ENCODE measurements at places on chromosomes 5 and 9. TPM values are rescaled to one million over a fixed set of nuclear protein-coding genes. Genes with fewer than 3 reads are reported as not detected.
A peak's percentile ranks its signal among the peaks of the same experiment; 100 is the strongest.

DNA sequence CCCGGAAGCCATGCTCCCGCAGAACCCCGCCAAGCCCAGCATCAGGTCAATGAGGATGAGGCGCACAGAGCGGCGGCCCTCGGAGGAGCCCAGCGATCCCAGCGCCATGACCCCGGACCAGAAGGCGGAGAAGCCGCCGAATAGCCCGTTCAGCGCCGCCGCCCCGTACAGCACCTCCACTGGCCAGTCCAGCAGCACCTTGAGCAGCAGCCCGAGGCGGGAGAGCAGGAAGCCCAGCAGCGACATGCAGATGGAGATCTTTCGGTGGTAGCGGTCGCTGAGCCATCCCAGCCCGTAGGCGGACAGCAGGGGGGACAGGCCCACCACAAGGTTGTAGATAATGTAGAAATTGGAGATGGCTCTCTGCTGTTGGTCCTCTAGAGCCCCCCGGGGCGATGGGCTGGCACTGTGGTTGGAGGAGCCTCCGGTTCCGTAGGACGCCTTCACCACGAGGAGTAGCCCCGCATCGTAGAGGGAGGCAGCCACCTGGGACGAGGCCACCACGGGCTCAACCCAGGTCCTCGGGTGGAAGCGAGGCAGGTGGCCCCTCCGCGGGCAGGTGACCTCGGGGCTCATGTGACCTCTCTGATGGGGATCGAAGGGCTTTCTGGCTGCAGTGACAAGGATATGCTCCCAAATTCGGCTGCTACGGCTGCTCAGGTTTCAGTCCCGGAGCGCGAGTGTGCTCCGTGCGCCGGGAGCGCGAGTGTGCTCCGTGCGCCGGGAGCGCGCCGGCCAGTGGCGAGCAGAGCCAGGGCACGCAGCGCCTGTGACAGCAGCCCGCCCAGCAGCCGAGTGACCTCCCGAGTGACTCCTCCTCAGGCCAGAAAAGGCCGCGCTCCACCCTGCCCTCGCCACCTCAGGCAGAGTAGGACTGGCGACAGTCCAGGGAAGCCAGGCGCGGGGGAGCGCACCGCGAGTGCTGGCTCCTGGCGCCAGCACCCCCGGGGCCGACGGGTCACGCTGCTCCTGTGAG is at the start of gene SLC46A2:
Gene SLC46A2, minus strand, starts transcription at position 771 of the 976 bp plus-strand sequence. Its CDS starts 195 bp downstream, at position 576.
- DNase-seq: no peak

DNA sequence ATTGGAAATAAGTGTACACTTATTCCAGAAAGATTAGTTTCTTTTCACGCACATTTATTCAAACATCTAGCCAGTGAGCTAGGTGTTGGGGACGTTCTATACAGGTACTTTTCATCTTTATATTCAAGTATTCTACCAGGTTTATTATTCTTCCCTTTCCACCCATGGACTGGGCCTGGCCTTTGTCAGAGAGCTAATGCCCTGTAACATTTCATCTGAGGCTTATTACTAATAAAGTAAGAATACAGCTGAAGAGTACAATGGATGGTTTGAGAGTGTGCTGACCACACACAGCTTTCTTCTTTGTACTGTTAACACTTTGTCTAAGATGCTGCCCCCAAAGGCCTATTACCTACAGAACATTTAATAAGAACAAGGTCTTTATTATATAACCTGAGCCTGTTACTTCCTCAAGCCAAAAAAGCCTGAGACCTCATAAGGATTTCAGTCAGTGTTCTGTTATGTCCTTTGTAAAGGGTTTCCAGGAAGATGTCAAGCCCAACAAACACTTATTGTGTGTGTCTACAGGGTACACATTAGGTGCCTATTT is 93.5 kb downstream of the ZNF608 start:
- no peak for DNase-seq

GRCh38 chr9:126709241-126709640 is 95.5 kb downstream of the LMX1B start:
- DNase-seq: no peak

GRCh38 chr9:2923766-2924379 is 80.0 kb upstream of the PUM3 start:
- no peak for DNase-seq

KCNMB1 gene
- polyA plus RNA-seq: not detected

- no peak for DNase-seq
Observed at GRCh38 chr5:61263072-61263471, 69.0 kb upstream of the ZSWIM6 start.

GRCh38 chr5:75536147-75536546 is 24.5 kb downstream of the POLK start:
- DNase-seq: no peak

VCP gene
- 206 TPM for polyA plus RNA-seq

TLR4 gene
- polyA plus RNA-seq: not detected

GRCh38 chr9:37953775-37954437 is 50.0 kb upstream of the SLC25A51 start:
- no peak for DNase-seq

TTC16 gene
- polyA plus RNA-seq: 1.8 TPM

TMEM252 gene
- polyA plus RNA-seq: not detected

- no peak for DNase-seq
Observed at GRCh38 chr9:78782858-78783257, 485.9 kb downstream of the PSAT1 start.

- DNase-seq: no peak
Observed at GRCh38 chr5:59537961-59538749, 355.4 kb downstream of the PDE4D start.

SEC24A gene
- 7.5 TPM for polyA plus RNA-seq

- DNase-seq: no peak
Observed at GRCh38 chr5:27491047-27491446, 452.7 kb upstream of the CDH9 start.

LECT2 gene
- not detected for polyA plus RNA-seq

FLT4 gene
- polyA plus RNA-seq: 1.2 TPM

CKS2 gene
- polyA plus RNA-seq: 35.4 TPM

GRHPR gene
- 69.2 TPM for polyA plus RNA-seq

TNFSF8 gene
- 84.8 TPM for polyA plus RNA-seq

GRCh38 chr9:33466565-33467495 is 6.9 kb downstream of the NOL6 start:
- peak; percentile 61 for DNase-seq

IZUMO3 gene
- polyA plus RNA-seq: not detected

HSPA5 gene
- polyA plus RNA-seq: 194 TPM

- no peak for DNase-seq
Observed at GRCh38 chr9:82117026-82117811, 128.6 kb downstream of the SPATA31D1 start.

DNA sequence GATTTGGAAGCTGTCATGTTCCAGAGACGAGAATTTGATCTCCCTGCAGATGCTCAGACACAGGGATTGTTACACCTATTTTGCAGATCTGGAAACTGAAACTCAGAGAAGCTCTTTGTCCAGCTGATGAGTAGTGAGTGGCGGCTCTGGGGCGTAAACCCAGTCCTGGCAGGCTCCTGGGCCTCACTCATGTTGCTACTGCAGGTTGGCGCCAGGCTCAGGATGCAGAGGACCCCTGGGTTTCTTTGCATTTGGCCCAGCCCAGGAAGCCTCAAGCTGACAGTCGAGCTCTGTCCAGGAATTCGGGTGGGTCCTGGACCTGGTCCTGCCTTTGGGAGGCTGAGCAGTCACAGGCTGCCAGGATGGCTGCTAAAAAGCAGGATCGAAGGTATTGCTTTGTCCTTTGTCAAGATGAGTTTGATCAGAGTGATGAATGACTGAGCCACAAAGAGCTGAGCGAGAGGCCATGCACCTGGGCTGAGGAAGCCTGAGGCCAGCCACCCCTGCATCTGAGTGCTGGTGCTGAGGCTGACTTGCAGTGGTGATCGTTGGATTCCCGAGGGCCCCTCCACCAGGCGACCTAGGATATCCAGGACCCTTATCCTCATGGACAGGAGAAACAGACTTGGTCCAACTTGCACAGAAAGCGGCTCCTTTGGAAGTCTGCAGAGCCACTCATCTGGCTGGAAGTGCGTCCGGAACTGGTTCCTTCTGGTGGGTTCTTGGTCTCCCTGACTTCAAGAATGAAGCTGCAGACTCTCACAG is 8.3 kb upstream of the RNF130 start:
- no peak for DNase-seq

DNA sequence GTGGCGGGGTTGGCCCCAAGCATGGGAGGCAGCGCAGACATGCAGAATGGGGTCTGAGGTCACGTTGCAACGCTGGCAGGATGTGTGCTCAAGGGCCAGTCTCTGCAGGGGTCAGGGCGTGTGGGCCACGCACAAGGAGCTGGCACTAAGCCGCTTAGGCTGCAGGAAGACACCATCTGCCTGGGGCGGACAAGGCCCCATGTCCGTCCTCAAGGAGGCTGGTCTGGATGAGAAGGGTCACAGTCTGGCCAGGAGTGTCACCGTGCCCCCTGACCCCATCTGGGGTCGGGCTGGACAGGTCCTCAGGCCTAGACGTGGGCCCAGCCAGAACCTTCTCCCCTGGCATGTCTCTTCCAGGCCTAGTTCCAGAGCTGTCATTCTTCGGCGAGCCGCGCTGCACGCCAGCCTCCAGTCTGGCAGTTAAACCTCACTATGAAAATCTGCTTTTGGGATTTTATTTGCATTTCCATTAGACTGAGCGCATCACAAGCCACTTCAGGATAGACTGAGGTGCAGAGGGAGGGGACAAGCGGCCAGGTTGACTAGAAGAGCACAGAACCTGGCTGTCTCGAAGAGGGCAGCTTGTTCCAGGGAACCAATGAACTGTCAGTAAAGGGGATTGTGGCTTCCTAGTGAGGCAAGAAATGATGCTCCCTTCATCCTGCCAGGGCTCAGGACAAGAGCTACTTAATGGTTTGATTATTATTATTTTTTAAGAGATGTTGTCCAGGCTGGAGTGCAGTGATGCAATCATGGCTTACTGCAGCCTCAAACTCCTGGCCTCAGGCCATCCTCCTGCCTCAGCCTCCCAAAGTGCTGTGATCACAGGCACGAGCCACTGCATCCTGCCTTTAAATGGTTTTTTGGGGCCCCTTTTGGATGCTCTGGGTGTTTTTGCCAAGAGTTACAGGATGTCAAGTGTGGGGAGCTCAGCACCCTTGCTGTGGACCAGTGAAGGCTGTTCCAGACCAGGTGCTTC is 4.3 kb downstream of the BRD3OS start:
- DNase-seq: no peak

GRCh38 chr5:139389701-139390638 is at the start of gene MZB1:
Gene MZB1 (minus strand): TSS chr5:139389913. CDS start chr5:139389856, 57 bp downstream.
- peak; percentile 79 for DNase-seq

DNA sequence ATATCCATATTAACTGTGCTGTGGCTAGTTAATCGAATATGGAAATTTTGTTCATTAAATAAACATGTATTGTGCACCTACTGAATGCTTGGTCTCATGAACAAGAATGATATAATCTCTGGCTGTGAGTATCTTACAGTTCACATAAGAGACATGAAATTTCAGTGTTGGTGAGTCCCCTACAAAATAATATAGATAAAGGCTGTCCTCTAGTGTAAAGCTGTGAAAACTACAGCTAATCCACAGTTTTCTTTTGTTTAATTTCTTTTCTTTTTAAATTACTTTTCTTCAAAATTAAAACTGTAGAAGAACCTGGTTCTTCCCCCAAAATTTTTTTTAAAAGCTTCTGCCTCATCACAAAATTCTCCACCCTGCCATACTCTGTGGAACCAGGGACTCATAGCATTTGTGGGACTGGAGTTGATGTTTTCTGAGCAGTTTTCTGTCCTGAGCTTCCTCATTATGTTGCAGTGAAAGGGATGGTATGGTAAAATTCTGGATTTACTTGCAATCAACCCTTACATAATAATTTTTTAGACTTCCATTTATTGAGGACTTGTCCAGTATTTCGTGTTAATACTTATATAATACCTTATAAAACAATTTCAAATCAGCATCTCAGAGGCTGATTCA is 135.0 kb downstream of the STK32A start:
- no peak for DNase-seq

GDA gene
- polyA plus RNA-seq: not detected

DNA sequence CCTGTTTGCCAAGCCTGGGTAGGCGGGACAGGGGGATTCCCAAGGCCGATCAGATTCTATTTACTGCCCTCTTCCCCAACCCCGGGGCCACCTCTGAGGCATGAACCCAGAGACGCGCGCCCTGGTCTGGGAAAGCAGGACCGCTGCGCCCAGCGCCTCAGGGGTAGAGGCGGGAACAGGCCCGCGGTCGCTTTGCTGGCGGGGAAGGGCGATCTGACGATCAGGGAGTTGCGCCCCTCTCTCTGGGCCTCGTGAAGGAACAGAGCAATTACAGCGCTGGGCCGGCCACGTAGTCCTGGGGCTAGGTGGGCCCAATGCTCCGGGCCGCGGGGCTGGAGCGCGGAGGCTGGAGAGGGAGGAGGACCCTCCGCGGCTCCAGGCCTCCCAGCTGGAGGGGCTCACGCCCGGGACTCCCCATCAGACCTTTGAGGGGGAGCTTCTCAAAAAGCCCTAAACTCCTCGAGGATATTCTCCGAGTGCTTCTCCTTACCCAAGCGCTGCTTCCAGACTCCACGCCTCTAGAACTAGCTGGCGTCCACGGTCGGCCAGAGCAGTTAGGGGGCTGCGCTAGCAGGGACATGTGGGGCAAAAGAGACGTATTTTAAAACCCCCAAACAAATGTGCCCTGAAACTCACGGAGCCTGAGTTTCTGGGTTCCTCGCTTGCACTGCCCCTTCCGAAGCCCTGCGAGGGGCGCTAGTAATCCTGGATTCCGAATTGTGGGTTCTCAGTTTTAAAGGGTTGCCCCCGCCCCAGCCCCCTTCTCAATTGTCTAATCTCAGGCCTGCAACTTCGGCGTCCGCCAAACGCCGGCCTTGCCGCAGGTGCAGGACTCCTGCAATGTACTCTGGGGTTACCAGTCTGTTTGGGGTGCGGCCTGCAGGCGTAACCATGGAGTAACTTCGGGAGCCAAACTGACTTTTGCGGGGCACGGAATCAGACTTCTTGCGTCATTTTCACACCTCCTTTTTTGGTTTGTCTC is 57.6 kb downstream of the TMEM174 start:
- no peak for DNase-seq

PPP3R2 gene
- polyA plus RNA-seq: not detected

DNA sequence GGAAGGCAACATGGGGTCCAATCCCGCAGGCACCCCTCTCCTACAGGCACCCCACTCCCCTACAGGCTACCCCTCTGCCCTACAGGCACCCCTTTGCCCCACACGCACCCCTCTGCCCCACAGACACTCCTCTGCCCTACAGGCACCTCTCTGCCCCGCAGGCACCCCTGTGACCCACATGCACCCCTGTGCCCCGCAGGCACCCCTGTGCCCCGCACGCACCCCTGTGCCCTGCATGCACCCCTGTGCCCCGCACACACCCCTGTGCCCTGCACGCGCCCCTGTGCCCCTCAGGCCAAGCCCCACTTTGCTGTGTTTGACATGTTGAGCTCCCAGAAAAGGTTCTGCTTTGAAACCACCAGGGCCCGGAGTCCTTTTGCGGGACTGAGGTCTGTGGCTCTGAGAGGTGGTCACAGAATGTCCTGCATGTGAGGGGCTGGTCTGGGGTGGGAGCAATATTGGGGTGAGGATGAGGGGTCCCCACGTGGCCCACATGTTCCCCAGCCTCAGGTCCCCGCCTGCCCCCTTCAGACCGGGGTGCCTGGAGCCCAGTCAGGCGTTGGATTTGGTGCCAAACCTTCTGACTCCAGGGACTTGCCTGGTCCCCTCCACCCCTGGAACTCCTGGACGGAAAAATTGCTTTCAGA is 616 bp upstream of the QRFP start:
- no peak for DNase-seq

DNA sequence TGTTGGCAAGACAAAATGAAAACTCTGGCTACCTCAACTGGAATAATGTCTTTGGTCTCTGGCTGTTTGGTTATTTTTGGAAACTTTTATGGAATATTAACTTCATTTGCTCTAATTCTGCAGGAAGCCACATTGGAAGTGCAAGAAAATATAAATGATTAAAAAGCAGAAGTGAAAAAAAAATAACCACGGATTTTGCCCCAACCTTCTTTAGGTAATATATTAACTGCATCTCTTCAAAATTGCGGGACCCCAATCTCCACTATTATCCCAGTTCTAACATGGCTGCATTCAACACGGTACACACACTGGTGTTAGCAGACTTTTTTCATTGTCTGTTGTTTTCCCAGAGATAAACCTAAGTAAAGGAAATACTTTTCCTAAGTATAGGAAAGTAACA is 23.0 kb downstream of the GLIS3 start:
- no peak for DNase-seq
